ENCODE measurements at places on chromosomes 1 and 21.

DNA sequence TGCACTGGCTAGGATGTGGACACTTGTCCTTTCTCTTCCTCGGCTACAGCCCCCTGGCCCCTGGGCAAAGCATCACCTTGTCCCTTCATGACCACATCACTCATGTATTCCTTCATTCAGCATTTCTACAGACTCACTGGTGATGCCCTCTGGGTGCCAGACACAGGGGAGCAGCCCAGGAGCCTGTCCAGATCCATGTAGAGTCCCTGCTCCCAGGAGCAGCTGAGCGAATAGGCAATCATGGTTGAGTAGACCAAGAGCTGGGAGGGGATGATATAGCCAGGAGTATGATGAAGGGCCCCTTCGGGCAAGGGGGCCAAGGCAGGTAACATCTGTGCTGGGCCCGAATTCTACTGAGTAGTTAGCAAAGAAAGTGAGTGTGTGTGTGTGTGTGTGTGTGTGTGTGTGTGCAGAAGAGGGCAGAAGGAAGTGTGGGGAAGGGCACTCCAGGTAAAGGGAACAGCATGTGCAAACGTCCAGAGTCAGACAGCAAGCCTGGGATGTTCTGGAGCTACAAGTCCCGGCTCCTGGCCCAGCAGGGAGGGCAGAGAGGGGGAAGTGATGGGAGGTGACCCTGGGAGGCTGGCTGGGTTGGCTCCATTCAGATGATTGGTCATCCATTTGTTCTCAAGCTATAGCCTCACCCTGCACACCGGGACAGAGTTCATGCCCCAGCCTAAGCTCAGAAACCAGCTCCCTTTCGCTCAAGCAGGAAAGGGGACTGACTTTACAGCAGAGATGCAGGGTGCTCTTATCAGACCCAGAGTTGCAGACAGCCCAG lies 21.0 kb upstream of the PIK3CD start:
- peak overlapping the region; percentile 82 for H3K27ac ChIP-seq
- no peaks in the 10 kb centered on the region for H3K27me3 ChIP-seq
- no peaks in the 10 kb centered on the region for H3K4me1 ChIP-seq
- H3K4me3 ChIP-seq: peak overlapping the region; percentile 22
- no peaks in the 10 kb centered on the region for H3K36me3 ChIP-seq

DNA sequence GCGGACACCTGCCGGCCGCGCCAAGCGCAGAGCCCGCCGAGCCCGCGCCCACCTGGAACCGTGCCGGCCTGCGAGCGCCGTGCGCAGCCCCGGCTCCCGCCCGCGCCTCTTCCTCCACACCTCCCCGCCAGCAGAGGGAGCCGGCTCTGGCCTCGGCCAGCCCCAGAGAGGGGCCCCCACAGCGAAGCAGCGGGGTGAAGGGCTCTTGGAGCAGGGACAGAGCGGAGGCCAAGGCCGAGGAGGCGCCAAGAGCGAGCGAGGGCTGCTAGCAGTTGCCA lies 50.1 kb upstream of the KRTAP19-8 start:
- DNase-seq: no peak
- H3K4me3 ChIP-seq: no peak overlapping the region

GRCh38 chr1:101438359-101438758 lies 201.5 kb downstream of the S1PR1 start:
- no peak overlapping the region for H3K27ac ChIP-seq
- H3K36me3 ChIP-seq: no peaks in the 10 kb centered on the region
- DNase-seq: no peak
- no peaks in the 10 kb centered on the region for H3K4me1 ChIP-seq
- H3K4me3 ChIP-seq: no peak overlapping the region
- H3K27me3 ChIP-seq: no peaks in the 10 kb centered on the region

- H3K36me3 ChIP-seq: no peaks in the 10 kb centered on the region
- no peaks in the 10 kb centered on the region for H3K4me1 ChIP-seq
- no peak overlapping the region for H3K4me3 ChIP-seq
- H3K27me3 ChIP-seq: no peaks in the 10 kb centered on the region
- no peak for DNase-seq
Observed at GRCh38 chr1:202197653-202198365, 4.2 kb downstream of the LGR6 start.

DNA sequence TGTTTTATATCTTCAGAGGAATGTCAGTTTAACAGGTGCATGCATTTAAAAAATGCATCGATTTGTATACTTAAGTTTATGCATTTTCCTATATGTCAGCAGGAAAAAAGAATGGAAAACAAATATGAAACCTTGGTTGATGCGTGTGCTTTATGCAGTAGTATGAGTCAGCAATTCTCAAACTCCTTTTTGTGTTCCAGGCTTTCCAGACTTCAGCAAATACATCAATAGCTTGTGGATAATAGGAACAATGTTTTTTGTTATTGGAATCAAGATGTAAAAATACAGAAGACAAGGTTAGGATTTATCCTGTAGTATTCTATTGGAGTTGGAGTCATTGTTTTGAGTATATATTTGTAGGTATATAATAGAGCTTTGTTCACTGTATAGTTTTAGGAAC lies 45.2 kb downstream of the CHODL start:
- no peaks in the 10 kb centered on the region for H3K27me3 ChIP-seq
- no peak overlapping the region for H3K4me3 ChIP-seq
- no peak overlapping the region for H3K27ac ChIP-seq
- no peaks in the 10 kb centered on the region for H3K36me3 ChIP-seq
- H3K4me1 ChIP-seq: no peaks in the 10 kb centered on the region
- DNase-seq: no peak

DNA sequence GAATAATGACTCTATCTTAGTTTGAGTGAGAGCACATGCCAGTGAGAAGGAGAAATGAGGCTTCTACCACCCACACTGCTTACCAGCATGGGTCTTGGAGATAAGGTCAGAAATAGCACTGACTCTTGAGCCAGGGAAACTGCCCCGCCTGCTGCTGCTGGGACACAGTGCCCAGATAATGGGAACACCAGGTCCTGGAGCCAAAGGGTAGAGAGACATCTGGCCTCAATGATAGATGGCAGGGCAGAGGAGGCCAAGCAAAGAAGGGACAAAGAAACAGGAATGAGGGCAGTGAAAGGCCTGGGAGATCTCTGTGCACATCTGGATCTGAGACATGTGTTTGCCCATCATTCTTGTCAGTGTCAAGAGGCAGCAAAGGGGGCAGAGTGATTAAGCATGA lies 97.4 kb downstream of the MIS18A start:
- no peaks in the 10 kb centered on the region for H3K27me3 ChIP-seq
- no peak overlapping the region for H3K27ac ChIP-seq
- DNase-seq: no peak
- no peak overlapping the region for H3K4me3 ChIP-seq
- H3K4me1 ChIP-seq: no peaks in the 10 kb centered on the region
- no peaks in the 10 kb centered on the region for H3K36me3 ChIP-seq

- H3K27me3 ChIP-seq: no peaks in the 10 kb centered on the region
- H3K36me3 ChIP-seq: no peaks in the 10 kb centered on the region
- no peaks in the 10 kb centered on the region for H3K4me1 ChIP-seq
- peak; percentile 27 for DNase-seq
- H3K4me3 ChIP-seq: no peak overlapping the region
Observed at GRCh38 chr1:53583868-53584776, 124.9 kb downstream of the DMRTB1 start.

- no peak overlapping the region for H3K4me3 ChIP-seq
- no peak for DNase-seq
- H3K36me3 ChIP-seq: peaks cover 32% of the 10 kb centered on the region
- H3K27me3 ChIP-seq: no peaks in the 10 kb centered on the region
- H3K4me1 ChIP-seq: no peaks in the 10 kb centered on the region
Observed at GRCh38 chr1:39753132-39754025, 14.7 kb downstream of the PPIE start.

Measured in small intestine (tissue), 16 donors.